ENCODE measurements at places on chromosomes 2 and 18.

DNA sequence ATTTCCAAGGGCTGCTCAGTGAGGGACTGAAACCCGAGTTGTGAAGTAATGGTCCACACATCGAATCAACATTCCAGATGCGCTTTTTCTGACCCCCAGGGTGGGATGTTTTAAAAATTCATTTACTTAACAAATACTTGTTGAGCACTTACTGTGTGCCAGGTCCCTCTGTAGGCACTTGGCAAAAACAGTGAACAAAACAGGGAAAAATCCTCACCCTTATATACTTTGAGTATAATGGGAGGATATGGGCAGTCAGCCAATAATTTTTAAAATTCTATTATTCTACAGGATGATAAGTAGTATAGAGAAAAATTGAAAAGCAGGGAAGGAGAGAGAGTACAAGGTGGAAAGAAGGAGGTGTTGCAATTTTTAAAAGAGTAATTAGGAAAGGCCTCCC lies 31.3 kb upstream of the AFTPH start:
- DNase-seq, result no peak

- no peak for DNase-seq
Observed at GRCh38 chr2:204180649-204181048, 244.1 kb downstream of the ICOS start.

GRCh38 chr2:165406173-165406572 lies 63.3 kb upstream of the CSRNP3 start:
- no peak for DNase-seq

DNA sequence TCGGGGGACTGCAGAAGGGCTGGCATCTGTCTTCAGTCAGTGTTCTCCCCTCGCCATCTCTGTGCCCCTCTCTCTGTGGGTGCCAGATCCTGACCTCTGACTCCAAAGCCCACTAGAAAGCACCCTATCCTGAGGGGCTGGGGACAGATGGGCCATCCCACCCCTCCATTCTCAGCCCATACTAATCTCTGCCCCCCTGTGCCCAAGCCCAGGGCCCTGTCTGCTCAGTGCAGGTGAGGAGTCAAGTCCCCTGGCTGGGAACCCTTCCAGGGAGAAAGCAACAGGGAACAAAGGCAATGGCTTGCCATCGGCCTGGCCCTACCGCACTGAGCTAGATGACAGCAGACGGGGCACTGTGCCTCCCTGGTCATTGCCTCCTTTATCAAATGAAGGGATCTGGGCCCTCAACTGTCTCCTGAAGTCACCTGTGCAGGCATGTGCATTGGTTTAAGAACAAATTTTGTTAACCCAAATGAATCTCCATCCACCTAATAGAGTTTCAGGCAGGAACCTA lies 42.7 kb upstream of the ID2 start:
- no peak for DNase-seq

DNA sequence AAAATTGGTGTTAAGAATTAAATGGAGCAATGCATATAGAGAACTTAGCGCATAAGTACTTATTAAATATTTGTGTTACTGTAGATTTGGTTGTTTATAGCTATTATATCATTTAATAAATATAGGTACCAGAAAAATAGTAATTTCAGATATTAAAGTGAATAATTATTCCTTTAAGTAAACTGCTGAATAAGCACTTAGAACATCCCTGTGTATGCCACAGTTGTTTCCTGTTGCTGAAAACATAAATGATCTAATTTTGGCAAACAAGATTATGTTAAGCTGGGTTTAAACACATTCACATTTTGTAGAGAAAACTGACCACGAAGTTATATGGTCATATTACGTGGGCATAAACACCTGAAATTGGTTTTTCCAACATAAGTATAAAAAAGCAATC lies 388.0 kb upstream of the ZNF804A start:
- DNase-seq, result no peak

DNA sequence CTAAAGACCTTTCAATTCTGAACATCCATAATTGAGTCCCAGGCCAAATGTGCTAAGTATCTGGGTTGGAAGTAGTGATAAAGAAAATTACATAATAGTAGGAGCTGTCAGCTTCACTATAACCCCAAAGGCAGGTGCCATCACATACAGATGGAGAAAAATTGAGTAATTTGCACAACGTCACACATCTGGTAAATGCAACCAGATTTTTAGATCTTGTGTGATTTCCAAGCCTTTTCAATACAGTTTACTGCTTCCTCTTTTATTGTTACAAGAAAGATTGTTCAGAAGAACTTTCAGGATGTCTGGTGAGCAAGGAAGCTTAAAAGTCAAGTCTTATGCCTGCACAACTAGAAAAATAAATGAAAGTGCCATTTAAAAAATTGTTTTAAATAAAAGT lies 62.3 kb downstream of the UBE2E3 start:
- no peak for DNase-seq

- DNase-seq, result no peak
Observed at GRCh38 chr2:230935130-230935430, 10.0 kb upstream of the GPR55 start.

DNA sequence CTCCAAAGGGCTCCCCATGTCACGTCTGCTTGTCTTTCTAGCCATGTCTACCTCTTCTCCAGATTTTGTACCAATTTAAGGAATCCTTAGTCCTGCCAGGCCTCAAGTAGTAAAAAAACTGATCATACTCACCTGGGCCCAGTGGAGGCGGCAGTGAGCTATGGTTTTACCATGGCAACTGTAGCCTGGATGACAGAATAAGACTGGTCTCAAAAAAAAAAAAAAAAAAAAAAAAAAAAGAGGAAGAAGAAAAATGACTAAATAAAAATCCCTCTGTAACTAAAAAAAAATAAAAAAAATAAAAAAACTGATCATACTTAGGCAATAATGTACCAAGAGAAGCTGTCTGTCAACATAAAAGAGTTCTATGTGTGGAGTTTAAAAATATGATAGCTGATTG lies 221.6 kb downstream of the NR4A2 start:
- peak; percentile 11 for DNase-seq

DNA sequence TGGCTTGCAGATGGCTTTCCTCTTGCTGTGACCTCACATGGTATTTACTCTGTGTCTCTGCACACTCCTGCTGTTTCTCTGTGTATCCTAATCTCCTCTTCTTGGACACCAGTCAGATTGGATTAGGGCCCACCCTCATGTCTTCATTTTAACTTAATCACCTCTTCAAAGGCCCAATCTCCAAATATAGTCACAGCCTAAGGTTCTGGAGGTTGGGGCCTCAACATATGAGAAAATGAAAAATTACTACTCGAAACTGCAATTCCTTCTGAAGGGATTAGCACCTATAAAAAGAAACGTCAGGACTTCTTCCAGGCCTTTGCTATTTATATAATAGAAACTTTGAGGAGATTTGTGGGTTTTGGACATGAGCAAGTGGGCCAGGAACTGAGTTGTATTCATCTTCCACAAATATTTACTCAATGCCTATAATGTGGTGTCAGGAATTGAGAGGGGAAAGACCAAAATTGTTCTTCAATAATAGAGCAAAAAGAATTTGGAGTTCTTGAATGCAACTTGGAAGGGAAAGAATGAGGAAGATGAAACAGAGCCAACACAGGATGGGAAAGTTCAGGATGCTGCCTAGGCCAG lies 270.0 kb upstream of the FN1 start:
- DNase-seq, result no peak

- DNase-seq, result peak; percentile 65
Observed at GRCh38 chr18:80159713-80160636, 50.9 kb downstream of the ADNP2 start.

DNA sequence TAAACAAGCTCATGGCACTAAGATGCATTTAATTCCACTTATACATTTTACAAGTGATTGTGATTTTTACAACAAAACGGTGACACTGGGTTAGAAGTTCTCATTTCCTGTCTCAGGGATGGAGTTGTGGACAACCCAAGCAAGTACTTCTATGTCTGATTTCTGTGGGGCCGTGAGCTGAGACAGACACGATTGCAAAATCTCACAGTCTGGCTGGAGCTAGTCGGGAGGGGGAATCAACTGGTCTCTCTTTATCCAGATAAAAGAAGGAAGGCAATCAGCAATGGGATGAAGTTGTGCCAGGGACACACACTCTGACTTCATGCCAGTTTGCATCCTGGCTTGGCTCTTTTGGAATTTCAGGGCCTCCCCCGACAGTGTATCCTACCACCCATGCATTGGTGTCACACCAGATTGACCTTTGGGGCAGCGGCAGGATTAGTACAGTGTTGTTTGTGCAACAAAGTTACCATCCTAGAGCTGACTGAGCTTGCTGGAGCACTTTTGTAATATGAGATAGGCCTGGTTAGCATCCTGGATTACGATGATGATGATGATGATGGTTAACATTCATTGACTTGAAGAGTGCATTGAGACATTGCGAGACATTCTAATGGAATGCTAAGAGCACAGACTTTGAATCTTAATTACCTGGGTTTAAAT lies 98.8 kb downstream of the CTAGE1 start:
- DNase-seq, result no peak

GRCh38 chr18:78804206-78805030 lies 175.2 kb upstream of the SALL3 start:
- DNase-seq, result no peak

GRCh38 chr18:46641917-46642316 lies 15.1 kb downstream of the LOXHD1 start:
- no peak for DNase-seq

GRCh38 chr18:39835303-39836030 lies 2119.6 kb upstream of the PIK3C3 start:
- no peak for DNase-seq

DNA sequence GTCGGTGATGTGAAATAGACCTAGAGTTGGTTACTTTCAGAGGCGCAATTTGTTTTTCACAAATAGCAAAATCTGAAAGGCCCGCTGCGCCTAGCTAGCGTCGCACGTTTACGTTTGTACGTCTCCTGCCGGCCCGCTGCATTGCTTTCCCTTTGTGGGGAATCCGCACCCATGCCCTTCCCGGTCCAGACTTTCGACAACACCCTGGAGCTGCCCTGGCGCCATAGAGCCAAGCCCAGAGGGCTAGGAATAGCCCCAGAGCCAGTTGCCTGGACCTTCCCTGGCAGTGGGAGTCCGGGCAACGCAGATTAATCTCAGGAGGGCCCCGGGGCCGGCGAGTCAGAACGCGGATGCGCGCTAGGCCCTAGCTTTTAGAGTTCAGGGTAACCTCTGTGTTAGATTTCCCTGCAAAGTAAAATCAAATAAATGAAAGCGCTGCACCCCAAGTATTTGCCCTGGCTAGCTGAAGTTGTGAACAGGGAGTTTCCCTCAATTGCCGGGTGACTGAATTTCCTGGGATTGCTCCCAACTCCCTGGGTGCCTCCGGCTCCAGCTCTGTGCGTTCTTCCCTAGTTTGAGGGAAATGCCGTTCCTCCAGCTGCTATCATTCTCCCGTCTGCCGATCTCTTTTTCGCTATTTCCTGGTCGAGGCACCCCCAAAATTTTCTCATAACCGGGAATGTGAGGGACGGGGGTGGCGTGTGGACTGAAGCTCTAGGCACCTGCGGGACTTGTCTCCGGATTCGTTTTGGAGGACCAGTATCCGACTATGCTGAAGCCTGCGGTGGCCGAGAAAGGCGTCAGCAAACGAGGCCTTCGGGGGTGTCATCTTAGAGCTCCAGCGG lies 1.2 kb upstream of the EN1 start:
- no peak for DNase-seq

DNA sequence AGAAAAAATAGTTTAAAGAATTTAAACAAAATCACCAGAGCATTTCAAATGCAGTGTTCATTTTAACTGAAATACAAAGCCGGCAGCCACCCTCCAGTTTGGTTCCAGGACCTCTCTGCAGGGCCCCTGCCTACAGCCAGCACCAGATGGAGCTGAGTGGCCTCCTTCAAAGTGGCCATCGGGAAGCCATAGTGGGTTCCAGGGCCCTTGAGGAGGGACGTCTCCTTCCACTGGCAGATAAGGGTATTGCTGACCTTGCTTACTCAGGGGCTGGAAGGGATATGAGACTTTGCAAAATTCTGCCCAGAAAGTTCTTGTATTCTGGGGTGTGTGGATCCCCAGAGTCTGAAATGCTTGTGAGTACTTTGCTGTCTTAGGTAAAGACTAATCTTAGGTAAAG lies 205.2 kb upstream of the APCDD1 start:
- no peak for DNase-seq

DNA sequence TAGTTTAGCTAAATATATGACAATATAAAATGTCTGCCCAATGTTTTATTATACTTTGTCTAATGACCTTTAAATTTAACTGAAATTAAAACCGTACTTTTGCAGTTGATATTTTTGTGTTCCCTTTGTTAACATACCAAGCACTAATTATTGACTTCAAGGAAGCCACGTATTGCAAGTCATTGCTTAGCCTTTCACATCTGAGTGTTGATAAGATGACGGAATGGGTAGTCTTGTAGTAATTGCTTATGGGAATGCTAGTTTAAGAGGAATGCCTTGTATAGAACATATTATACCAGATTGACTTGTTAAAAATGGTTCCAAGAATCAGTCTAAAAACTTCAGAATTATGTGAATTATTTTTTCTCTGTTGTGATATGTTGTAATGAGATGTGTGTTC lies 14.0 kb upstream of the ELAC1 start:
- DNase-seq, result no peak

GRCh38 chr18:52325997-52326396 lies 14.0 kb upstream of the DCC start:
- DNase-seq, result no peak

DNA sequence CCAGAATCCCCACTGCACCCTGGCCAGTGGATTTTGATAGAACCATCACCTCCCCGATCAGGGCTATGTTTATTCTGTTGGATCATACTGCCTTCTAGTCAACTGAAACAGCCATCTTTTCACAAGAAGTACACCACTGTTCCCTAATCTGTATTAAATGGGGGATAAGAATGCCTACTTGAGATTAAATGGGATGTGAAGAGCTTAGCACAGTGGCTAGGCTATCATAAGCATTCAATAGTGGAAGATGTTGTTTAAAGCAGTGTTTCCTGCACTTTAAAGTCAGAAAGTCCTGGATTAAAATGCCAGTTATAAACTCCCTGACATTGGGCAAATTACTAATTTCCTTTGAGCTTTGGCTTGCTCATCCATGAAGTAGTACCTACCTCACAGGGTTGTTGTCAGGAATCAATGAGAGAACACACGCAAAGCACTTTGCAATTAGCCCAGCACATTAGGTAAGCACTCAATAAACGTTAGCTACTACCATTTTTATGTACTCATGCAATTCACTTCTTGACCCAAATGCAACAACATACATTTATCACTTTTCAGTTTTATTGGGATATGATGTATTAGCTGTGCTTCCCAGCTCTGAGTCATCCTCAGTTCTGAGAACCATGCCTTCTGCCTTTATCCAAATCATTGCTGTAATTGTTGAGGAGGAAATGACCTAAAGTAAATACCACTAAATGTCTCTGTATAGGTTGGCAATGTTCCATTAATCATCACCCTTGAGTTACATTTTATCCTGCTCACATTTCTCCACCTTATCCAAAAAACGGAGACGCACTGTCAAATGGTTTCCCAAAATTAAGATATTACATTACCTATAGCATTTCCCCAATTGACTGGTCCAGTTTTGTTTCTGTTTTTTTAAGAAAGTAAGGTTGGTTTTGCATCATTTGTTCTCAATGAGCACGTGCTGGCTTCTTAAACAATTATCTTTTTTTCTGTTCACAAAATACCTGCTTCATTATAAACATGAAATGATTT lies 2.1 kb downstream of the TMEM247 start:
- DNase-seq, result no peak

- no peak for DNase-seq
Observed at GRCh38 chr2:239919774-239920692, 105.1 kb downstream of the NDUFA10 start.

- no peak for DNase-seq
Observed at GRCh38 chr18:58076052-58076451, 32.0 kb downstream of the NEDD4L start.

GRCh38 chr2:190535121-190535439 lies 558 bp upstream of the NEMP2 start:
- no peak for DNase-seq

GRCh38 chr2:17171446-17172049 lies 346.7 kb downstream of the RAD51AP2 start:
- no peak for DNase-seq

GRCh38 chr2:154696810-154697417 lies 1.6 kb upstream of the KCNJ3 start:
- DNase-seq, result no peak

All from stimulated activated naive CD8-positive, alpha-beta T cell treated with anti-CD3 and anti-CD28 coated beads, Interleukin-15, amount 100 ng/mL, for 72 hours (primary cell).